ENCODE measurements at places on chromosomes 13 and 19.

DNA sequence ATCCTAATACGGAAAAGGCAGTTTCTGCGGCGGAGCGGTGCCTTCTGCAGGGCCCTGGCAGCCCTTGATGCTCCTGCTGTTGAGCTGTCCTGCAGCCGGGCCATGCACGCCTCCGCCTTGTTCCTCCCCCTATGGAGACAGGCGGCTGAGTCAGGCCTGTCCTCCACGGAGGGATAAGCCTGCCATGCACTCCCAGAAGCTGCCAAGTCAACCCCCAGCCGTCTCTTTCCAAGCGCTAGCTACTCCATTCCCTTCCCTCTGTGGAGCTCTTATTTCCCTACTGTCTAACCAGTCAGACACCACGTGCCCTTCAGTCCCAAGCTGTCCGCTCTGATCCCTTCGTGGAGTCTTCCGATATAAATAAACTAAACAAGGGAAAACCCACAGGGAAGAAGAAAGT is 197.0 kb downstream of the COL4A1 start:
- no peak for DNase-seq

GRCh38 chr19:34475026-34475974 is 6.3 kb upstream of the WTIP start:
- DNase-seq, result no peak

DNA sequence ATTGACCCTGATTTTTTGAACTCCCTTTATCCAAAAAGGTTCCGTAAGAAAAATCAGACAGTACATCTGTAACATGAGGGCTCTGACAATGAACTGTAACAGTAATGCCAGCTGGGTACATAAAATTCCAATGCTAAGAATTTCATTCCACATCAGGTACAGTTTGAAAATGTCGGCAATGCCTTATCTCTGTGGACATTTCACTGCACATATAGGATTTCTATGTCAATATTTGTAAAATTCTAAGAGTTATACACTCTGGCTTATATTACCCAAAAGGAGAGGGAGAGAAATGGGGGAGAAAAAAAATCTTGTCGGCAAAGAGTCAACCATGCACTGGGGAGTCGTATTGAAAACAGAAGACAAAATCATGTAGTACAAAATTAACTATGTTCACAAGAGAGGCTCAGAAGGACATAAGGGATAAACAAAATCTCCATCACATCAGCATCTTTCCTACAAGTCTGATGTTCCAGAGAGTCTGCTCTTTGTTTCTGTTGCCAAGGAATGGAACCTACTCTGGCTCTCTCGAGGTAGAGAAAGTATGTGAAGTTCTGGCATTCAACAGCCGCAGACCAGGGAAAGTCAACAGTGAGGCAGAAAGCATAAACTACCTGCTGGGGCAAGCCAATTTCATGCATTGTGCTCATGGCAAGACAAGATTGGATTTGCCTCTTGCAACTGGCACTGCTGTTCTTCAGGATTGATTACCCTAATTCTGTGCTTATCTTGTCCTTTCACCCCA is 72.4 kb downstream of the STARD13 start:
- no peak for DNase-seq

DNA sequence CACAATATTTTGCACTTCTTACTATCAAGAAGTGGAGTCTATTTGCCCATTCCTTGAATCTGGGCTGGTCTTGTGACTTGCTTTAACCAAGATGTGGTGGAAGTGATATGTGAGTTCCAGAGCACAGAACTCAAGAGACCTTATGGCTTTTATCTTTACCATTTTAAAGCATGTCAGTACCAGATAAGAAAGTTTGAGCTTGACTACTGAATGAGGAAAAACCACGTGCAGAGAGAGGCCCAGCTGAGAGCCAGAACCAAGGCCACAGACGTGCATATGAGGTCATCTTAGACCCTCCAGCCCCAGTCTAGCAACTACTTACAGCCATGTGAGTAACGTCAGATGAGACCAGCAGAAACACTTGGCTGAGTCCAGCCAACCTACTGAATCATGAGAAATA is 6.3 kb upstream of the CDK8 start:
- no peak for DNase-seq

DNA sequence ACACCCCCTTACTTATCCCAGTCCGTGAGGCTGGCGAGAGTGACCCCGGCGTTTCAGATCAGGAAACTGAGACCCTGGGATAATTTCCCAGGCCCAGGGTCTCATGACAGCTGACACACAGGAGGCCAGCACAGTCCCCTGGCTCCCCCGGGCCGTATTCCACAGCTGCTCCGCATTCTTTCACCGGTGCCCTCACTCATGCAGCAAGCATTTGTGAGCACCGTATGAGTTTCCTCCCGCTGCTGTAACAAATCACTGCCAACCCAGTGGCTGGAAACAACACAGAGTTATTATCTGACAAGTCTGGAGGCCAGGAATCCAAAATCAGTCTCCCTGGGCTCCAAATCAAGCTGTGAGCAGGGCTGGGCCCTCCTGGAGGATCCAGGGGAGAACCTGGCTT is 21.3 kb downstream of the GADD45B start:
- no peak for DNase-seq

- DNase-seq, result no peak
Observed at GRCh38 chr19:19426799-19427198, 21.3 kb downstream of the GATAD2A start.

- no peak for DNase-seq
Observed at GRCh38 chr13:50829226-50829625, 14.3 kb downstream of the DLEU7 start.

DNA sequence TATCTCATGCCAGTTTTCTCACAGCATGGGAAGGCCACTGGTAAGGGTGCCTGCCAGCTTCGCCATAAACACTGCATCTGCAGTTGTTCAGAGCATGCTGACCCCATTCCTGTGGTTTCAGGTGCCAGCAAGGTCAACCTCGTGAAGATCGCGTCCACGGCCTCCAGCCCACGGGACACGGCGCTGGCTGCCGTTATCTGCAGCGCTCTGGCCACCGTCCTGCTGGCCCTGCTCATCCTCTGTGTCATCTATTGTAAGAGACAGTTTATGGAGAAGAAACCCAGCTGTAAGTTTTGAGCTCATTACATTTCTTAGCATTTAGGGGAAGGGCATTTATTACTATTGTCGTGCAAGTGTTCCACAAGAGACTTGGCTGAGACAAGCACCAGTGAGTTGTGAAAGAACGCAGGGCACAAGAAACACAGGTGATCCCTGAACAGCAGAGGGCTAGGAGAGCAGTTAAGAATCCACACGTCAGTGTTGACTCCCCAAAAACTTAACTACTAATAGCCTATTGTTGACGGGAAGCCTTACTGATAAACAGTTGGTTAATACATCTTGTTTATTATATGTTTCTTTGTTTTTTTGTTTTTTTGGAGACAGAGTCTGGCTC is 88.8 kb downstream of the TNFRSF19 start:
- DNase-seq, result no peak

DNA sequence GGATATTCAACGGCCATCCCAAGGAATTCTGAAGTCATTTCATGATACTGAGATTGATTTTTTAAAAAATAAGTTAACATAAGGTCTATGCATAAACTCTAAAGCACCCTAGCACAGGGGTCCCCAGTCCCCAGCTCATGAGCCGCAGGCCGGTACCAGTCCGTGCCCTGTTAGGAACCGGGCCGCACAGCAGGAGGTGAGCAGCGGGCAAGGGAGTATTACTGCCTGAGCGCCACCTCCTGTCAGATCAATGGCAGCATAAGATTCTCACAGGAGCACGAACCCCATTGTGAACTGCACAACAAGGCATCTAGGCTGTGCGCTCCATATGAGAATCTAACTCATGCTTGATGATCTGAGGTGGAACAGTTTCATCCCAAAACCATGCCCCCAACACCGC is 31.0 kb downstream of the RCBTB1 start:
- DNase-seq, result no peak

DNA sequence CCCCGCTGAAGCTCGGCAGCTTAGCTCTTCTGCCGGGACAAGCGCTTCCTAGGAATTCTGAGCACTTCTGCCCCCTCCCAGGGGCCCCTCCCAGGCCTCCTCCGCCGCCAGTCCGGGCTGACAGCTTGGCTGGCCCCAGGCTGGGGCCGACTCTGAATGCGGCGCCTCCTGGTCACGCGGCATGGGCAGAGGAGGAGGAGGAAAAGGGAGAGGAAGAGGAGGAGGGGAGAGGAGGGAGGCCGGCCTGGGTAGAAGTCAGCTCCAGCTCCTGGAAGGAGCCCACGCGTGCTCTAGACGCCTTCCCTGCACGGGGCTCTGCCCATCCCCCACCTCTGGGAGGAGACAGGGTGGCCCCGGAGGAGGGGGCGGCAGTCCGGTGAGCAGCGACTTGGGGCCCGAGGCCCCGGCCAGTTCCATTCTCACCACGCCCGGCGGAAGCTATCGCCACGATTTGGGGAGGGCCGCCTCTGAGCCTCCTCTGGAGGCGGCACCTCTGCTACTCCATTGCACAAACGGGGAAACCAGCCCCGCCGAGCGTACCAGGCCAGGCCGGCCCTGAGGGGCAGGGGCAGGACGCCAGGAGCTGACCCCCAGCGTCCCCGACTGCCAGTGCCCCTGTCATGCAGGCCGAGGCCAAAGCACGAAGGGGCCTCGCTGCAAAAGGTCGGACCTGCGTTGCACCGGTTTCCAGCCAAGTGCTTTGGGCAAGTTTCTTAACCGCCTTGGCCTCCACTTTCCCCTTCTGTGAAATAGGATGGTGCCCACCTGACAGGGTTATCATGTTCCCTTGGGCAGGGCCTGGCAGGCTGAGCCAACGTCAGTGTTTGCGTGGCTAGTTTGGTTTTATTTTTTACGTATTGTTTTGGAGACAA is 31.6 kb downstream of the CCNE1 start:
- DNase-seq, result no peak

DNA sequence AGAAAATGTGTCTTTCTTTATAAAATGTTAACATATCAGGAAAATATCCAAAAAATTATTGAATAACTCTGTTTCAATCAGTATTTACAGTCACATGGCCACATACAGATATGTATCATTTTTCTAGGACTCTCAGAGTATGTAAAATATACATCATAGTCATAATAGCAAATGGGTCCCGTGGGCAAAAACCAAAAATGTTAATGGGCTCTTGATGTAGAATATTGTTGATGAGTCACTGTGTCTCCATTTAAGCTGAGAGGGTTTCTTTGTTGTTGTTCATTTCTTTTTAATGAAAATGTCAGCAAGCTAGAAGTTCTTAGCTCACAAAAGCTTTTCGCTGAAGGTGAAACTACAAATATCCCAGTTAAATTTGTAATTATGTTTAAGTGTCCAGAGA is 1713.1 kb upstream of the PCDH20 start:
- no peak for DNase-seq

GRCh38 chr19:30224689-30225606 is 147.2 kb upstream of the ZNF536 start:
- no peak for DNase-seq

- DNase-seq, result no peak
Observed at GRCh38 chr19:45953676-45954075, 20.0 kb downstream of the NOVA2 start.

DNA sequence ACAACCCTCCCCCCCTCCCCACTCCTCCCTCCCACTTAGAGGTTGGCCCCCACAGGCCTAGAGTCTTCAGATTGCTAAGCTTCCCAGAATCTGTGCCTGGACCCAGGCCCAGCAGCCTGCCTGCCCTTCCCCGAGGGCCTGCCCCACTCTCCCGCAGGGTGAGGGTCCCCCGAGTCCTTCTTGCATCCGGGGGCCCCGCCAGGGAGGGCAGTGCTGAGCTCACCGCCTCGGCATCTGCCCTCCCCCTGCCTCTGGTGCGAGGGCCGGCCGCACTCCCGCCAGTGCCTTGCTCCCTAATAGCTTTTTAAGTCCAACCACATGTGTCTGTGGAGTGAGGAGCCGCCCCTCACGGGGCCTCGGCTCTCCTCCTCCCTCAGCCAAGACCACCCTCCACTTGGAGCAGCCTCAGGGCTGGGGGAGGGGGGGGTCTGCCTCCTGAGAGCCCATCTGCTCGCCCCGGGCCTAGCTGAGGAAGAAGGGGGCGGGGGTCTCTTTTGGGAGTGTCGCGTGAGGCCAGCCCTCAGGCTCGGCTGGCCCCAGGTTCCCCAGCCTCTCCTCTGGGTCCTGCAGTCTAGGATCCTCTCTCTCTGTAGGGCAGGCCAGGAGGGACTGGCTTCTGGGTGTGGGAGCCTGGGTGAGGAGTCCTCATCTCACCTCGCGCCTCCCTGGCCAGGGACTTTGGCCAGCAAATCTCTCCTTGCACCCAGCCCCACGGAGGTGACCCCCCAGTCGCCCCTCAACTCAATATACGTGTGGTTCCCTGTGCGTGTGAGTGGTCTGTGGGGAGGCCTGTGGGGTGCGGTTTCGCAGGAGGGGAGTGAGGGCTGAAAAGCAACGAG is 47.2 kb downstream of the LYL1 start:
- no peak for DNase-seq

DNA sequence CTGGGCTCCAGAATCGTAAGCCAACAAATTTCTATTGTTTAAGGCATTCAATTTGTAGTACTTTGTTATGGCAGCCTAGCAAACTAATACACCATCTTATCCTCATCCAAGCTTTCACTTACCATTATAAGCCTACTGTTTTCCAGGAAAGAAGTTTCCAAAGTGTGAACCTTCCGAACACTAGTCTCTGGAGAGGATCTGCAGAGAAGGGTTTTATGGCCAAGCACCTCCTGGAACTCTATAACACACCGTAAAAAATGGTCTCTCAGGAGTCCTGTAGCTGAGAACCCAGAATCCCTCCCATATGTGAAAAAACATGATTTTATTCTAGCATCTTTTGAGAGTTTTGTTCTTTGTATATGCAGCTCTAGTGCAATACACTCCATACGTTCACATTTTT is 142.1 kb downstream of the POSTN start:
- DNase-seq, result no peak

GRCh38 chr19:30521937-30522336 is 149.8 kb downstream of the ZNF536 start:
- DNase-seq, result no peak

- DNase-seq, result no peak
Observed at GRCh38 chr19:33612928-33613619, 8.7 kb upstream of the CHST8 start.

DNA sequence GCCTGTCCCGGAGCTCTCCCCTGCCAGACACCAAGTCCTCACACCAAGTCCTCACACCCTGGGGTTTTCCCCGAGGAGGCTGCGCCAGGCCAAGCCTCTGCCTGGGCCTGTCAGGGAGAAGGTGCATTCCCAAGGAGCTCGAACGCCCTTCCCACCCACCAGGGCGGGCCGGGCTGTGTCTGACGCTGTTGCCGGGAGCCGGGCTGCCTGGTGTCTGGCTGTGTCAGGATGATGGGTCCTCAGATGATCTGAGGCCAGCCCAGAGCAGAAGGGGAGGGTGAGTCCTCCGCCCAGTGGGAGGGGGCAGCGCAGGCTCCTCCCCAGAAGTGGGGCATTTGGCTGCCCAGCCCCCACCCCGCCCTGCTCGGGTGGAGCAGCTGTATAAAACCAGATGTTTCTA is 2.3 kb upstream of the HAS1 start:
- DNase-seq, result no peak
